ENCODE measurements at places on chromosomes 5 and 9.

- no peak for DNase-seq
These were observed 28.3 kb downstream of the RASGRF2 start for GRCh38 chr5:80988419-80988935.

DNA sequence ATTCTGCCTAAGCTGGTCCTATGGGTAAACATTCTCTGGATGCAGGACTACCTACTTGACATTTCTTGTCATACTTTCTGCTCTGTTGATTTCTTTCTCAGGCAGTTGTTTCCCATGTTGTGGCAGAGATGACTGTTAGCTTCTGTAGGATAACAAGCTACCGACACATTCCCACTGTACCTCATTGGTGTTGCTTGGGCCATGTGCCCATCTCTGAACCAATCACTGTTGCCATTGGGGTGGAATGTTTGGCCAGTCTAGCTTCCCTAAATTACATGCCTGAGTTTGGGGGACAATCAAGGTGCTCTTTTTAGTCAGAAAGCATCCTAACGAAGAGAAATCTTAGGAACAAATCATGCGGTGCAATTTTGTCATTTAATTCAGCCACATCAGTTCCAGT lies 212.0 kb downstream of the KDM4C start:
- DNase-seq: no peak

- DNase-seq: no peak
These were observed 47.1 kb downstream of the EHMT1 start for GRCh38 chr9:137665697-137666512.

- no peak for DNase-seq
These were observed 12.4 kb downstream of the ITGA2 start for GRCh38 chr5:53001541-53001940.

- no peak for DNase-seq
These were observed 46.8 kb upstream of the CLPTM1L start for GRCh38 chr5:1391691-1392090.

DNA sequence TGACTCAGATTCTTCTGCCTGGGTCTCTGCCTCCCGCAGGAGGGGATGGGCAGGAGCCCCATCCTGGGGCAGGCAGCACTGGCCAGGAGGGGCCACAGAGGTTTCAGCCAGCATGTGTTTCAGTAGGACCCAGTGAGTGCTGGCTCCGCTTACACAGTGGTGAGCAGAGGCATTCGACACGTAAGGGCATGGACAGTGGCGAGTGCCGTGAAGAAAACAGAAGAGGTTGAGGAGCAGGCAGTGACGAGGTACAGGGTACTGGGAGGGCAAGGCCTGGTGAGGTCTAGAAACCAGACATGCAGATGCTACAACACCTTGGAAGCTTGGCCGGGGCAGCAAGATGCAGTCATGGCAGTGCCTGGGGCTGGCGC lies 41.5 kb downstream of the CACNA1B start:
- no peak for DNase-seq

GRCh38 chr5:134151723-134152122 lies 25.0 kb downstream of the SKP1 start:
- no peak for DNase-seq

DNA sequence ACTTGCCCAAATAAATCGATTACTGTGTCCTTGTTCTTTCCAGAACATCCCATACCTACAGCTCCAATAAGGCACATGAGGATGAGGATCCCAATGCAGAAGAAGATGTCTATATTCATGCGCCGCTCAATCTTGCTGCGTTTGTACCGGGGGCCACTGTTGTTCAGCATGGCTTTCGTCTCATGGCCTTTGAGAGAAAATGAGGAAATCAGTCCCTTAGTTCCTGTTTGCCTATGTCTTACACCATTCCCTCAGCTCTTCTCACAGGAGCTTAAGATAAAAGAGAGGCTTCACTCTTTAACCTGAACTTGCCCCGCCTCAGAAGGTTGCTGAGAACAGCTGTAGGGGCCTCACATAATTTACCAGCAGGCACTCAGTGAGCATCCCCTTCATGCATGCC lies 211.6 kb downstream of the ATP10B start:
- DNase-seq: no peak

DNA sequence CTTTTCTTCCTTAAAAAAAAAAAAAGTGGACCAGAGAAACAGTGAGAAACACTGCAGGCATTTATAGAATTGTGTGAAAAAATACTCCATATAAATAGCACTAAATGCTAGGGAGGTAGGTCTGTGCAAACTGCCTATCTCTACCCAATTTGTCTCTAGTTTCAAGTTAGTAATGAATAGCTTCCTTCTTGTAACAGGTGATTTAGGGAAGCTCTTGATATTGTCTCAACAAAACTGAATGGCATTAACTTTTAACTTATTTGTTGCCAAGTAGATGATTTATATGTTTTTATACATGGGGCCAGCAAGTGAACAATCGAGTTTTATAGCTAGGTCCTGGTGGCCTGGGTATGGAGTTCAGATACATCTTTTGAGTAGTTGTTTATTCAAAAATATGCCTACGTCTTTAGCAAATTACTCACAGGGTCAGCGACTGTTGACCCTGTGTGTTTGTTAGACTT lies 283.6 kb downstream of the NR3C1 start:
- DNase-seq: no peak

DNA sequence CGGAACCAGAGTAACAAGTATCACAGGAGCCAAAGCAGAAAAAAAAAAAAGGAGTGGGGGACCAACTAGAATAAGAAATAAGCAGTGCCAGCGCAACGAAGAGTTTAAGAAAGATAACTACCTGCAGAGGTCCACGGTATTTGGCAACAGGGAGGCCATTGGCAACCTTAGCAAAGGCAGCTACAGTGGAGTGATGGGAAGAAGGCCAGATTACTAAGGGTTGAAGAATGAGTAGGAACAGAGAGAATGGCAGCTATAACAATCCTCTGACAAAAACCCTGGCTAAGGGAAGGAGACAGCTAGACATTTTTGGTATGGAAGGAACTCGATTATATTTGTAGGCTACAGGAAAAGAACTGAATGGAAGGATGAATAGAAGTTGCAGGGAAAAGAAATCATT lies 93.4 kb upstream of the DMAC1 start:
- DNase-seq: no peak

DNA sequence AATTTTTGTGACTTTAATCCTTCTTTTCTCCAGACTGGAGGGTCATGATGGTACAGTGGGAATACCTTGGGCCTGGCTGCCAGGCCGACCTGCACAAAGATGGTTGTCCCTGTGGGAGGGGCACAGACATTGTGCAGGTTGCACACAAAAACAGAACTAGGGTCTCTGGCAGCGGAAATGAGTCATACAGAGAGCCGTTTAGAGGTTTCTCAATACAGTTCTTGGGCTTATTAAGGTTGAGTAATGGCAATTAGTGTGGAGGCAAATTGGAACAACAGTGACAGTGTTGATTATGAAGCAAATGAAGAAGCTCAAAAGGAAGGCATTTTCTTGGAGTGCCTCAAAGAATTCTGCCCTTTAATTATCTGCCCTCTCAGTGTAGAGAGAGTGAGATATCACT lies 173.6 kb downstream of the TENT4A start:
- DNase-seq: no peak

GRCh38 chr5:139975306-139975705 lies 67.8 kb downstream of the NRG2 start:
- DNase-seq: no peak

GRCh38 chr5:68428231-68428811 lies 212.8 kb downstream of the PIK3R1 start:
- no peak for DNase-seq

DNA sequence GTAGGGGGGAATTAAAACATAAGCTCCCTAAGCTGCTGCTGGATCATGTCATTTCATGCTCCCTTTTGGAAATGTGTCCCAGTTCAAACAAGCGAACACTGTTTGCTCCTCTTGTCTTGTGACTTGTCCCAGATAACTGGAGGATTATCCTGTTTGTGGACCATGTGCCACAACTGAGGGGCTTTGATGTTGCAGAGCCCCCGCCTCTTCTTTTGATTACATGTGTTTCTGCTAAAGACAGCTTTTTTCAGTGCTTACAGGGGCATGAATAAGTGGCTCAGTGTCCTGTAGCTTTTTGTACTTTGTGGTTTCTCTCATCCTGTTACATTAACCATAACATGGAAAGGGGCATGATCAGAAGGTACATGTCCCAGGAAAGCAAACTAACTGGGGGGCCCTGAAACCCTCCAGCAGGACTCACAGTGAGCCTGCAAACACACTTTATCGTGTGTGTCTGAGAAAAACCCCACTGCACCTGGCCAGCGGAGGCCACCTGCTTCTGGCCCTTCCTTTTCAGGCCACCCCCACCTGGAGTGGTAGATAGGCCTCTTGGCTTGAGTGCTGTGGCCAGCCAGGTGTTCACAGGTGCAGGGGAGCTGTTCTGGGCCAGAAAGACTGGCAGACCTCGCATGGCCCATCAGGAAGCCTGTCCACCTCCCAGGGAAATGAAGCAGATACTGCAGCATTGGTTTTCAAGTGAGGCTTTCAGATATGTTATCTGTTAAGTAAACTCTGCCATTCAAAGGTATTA lies 285.6 kb downstream of the FANCC start:
- peak; percentile 75 for DNase-seq

GRCh38 chr9:87406543-87407166 lies 91.0 kb upstream of the DAPK1 start:
- DNase-seq: no peak

GRCh38 chr5:36507332-36507952 lies 99.0 kb upstream of the SLC1A3 start:
- peak; percentile 59 for DNase-seq

DNA sequence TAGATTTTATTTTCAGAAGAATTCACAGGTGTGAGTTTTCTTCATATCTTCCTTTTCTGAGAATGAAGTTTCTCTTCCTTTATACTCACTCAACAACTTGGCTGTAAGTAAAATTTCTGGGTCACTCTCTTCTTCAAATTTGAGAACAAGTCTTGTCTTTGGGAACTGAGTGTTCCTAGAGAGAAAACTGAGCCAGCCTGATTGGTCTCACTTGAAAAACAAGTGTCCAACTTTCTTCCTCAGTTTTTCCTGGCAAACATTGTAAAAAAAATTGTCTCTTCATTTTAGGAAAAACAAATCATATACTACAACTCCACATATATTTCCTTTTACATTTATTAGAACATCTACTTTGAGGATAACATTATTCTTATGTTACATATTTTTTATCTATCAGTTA lies 156.1 kb upstream of the GHR start:
- DNase-seq: no peak

GRCh38 chr5:91420879-91421278 lies 37.8 kb upstream of the ARRDC3 start:
- DNase-seq: no peak

DNA sequence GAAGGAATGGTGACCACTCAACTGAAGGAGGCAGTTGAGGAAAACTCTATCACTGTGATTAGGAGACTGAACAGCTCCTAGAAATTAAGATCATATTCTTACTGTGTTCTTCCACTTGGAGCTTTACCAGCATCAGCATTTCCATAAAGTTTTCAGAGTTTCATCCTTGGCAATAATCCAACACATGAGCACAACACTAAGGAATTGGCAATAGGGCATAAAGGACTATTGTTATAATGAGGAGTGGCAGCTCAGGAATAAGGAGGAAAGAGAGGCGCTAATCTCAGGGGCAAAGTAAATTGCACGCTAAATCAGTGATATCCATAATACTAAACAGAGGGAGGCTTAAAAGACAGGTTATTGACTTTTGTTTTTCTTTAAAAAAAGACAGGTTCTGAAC lies 338.9 kb downstream of the EFNA5 start:
- no peak for DNase-seq

GRCh38 chr5:73351593-73351992 lies 97.0 kb downstream of the FOXD1 start:
- DNase-seq: no peak

- no peak for DNase-seq
These were observed 26.8 kb downstream of the IRF1 start for GRCh38 chr5:132463811-132464155.

- DNase-seq: no peak
These were observed 178.4 kb downstream of the GNA14 start for GRCh38 chr9:77469515-77470231.

DNA sequence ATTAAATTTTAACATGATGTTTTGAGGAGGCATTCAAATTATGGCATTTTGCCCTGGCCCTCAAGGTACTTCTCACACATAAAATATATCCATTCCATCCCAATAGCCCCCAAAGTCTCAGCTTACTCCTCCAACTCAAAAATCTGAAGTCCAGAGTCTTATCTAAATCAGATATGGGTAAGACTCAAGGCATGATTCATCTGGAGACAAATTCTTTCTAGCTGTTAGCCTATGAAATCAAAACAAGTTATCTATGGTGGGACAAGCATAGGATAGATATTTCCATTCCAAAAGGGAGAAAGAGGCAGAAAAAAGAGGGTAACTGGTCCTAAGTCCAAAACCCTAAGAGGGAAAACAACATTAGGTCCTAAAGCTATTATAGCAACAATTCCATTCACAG lies 408.4 kb downstream of the ZNF608 start:
- DNase-seq: no peak

- DNase-seq: no peak
These were observed 70.5 kb upstream of the SPTLC1 start for GRCh38 chr9:92185681-92186080.

- no peak for DNase-seq
These were observed 7.1 kb downstream of the BRD9 start for GRCh38 chr5:885529-885928.

DNA sequence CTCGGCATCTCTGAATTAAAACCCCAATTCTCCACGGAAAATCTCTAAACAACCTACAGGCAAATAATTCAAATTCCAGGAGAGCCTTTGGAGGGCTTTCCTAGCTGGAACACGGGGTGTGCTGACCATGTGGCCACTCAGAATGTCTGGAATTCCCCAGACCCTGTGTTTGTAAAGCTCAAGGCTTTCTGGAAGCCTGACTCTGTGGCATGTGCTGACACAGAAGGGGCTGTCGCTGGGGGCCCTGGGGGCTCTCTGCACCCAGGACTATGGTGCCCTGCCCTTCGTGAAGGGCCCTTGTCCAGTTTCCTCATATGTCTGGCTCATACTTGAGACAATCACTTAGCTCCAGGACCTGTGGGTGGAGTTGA lies 29.0 kb upstream of the BOD1 start:
- DNase-seq: no peak

- DNase-seq: peak; percentile 1
These were observed 80.0 kb upstream of the TUT7 start for GRCh38 chr9:86434039-86434726.

DNA sequence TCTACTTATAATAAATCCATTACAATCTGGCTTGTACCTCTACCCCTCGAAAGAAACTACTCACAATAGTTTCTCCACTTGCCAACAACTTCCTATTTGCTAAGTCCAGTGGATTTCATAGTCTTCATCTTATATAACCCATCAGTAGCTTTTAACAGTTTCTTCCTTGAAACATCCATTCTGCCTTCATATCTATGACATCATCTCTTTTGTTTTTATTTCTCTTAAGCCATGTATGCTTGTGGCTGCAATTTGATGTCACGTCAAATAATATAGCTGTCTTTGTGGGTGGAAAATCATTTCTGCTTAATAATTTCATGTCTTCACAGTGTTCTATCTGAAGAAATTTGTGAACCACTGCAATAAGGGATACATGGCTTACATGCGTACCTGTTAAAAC lies 77.5 kb upstream of the GRHPR start:
- no peak for DNase-seq

- DNase-seq: no peak
These were observed 276.9 kb downstream of the EFNA5 start for GRCh38 chr5:107393851-107394250.

- DNase-seq: no peak
These were observed 69.3 kb downstream of the MLLT3 start for GRCh38 chr9:20552874-20553557.
